ENCODE measurements at places on chromosomes 2 and 18.

DNA sequence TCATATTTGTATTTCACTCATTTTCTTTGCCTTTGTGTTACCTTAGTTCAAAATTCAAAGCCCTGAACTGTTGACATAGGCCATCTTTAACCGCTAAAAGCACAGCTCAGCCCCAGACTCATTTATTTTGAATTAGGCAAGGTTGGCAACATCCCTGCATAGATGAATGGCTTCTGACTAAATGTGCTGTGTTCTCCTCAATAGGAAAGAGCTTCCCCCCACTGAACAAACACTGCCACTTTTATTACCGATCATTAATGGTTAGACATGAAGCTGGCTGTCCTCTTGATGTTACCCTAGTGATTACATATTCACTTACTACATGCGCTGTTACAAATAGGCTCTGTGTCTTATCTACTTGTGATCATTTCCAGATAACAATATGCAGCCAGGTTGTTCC is 170.7 kb downstream of the ADCYAP1 start:
- DNase-seq = no peak

DNA sequence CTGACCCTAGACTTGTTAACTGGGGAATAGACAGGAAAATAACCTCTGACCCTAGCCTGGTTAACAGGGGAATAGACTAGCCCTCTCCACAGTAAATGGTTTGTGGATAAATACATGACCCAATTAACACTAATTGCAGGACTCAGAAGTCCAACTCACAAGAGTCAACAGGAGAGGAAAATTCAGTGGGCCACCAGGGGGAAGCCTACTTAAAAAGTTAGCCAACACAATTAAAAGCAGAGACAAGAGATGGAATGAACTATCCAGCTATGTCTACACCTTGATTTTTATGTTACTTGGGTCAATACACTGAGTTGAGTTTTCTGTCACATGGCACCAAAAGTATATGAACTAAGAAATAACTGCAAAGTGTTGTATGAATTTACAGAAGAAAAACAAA is 158.8 kb upstream of the SLC39A10 start:
- peak; percentile 37 for DNase-seq

GRCh38 chr2:129224022-129224421 is 755.4 kb upstream of the RAB6C start:
- no peak for DNase-seq

DNA sequence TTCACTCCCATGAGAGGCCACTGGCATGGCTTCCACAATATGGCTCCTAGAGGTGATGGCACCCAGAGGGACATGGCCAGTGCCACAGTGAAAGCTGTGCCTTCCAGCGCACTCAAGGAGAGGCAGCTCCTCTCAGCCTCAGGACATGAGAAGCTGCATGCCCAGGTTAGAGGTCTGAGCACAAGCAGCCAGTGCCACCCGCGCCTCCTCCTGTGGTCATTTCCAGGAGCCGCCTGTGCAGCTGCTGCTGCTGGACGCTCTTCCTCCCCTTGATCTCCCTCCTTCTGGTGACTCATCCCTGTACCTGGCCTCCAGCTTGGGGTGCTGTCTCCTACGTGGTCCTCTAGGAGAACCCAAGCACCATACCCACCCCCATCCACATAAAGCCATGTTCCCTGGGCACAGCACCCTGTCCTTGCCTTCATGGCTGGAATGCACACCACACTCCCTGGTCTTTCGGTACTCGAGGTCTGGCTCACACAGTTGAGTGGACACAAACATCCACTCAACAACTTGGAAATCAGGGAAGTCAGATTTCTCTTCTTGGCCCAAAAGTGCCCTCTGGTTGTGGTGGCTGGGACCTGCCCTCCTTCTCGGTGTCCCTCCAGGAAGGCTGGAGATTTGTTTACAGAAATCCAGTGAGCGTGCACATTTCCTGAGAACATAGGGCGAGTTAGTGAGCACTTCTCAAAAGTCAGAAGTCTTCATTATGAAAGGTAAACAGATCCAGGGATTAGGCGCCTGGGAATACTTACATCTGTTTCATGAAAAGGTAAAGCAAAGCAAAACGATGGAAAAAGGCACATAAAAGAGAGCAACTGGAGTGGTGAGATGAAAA is 96.7 kb downstream of the EIPR1 start:
- no peak for DNase-seq

DNA sequence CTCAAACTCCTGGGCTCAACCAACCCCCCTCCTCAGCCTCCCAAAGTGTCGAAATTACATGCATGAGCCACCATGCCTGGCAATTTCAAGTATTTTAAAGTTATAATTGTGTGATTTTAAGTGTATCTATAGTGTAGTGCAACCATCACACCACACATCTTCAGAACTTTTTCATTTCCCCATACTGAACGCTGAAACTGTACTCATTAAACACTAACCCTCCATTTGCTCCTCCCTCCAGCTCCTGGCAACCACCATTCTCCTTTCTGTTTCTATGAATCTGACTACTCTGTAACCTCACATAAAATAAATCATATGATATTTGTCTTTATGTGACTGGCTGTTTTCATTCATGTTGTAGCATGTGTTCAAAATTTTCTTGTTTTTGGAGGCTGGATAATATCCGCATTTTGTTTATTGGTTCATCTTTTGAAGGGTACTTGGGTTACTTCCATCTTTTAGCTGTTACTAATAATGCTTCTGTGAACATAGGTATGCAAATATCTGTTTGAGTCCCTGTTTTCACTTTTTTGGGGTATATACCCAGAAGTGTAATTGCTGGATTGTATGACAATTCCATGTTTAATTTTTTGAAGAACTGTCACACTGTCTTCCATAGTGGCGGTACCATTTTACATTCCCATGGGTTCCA is 188.2 kb downstream of the PLCL1 start:
- no peak for DNase-seq

GRCh38 chr2:133657591-133657990 is 89.3 kb upstream of the NCKAP5 start:
- peak; percentile 94 for DNase-seq

- no peak for DNase-seq
These were observed 48.5 kb downstream of the WDR33 start for GRCh38 chr2:127762441-127762840.

GRCh38 chr2:30300456-30301221 is 69.3 kb downstream of the LBH start:
- peak; percentile 40 for DNase-seq

DNA sequence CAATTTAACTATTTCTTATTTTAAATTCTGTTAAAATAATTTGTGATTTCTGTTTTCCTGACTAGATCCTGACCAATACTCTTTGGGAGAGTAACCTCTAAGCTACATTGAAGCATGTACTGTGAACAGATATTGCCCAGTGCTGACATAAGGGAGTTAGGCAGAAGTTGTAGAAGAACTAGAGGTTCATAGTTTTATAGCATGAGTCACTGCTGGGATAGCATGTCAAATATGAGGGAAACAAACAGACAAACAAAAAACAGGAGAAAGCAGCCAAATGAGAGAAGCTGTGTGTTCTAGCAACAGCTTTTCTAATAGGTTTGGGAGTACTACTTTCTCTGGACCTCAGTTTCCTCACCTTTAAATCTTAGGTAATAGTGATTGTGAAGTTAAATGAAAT is 72.4 kb downstream of the CERS6 start:
- peak; percentile 24 for DNase-seq

- DNase-seq = no peak
These were observed 294.2 kb upstream of the SALL3 start for GRCh38 chr18:78685250-78685979.

DNA sequence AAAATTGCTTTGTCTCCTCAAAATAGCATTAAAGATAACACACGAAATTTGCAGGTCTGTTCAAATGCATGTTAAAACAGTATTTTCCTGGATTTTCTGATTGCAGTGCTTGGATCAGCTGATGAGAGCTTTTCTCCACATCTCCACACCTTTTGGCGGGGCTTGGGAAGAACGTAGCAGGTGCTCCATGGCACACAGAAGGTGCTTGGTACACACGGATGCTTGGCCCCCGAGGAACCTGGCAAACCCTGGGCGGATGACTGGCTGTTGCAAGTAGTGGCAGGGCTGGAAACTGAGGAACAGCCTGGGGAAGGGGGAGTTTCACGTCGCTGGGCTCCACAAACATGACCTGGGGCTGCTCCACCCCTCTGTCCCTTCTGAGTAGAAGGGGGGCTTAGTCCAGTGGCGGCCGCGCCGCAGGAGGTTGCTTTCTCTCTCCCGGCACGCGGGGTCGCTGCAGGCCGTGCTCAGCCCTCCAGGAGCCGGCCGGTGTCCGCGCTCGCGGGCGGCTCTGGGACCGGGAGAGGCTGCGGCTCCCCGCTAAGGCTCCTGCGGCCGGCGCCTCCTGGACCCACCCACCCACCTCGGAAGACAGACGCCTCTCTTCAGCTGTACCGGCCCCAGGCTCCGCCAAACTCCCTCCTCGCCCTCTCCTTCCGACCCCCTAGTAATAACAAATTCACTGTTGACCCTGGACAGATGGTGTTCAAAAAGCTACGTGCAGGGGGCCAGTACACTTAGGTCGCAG is 69.3 kb downstream of the MARCO start:
- peak; percentile 18 for DNase-seq

DNA sequence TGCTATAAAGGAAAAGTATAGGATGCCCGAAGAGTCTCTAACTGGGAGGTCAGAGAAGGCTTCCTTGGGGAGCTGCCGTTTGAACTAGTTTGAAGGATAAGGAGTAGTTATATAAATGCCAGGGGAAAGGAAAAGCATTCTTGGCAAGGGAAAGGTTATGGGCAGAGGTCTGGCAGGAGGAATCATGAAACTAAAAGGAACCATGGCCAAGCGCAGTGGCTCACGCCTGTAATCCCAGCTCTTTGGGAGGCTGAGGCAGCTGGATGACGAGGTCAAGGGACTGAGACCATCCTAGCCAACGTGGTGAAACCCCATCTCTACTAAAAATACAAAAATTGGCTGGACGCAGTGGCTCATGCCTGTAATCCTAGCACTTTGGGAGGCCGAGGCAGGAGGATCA is 100.6 kb upstream of the MSH2 start:
- no peak for DNase-seq

GRCh38 chr18:46266473-46266872 is 162.3 kb downstream of the HAUS1 start:
- DNase-seq = no peak

DNA sequence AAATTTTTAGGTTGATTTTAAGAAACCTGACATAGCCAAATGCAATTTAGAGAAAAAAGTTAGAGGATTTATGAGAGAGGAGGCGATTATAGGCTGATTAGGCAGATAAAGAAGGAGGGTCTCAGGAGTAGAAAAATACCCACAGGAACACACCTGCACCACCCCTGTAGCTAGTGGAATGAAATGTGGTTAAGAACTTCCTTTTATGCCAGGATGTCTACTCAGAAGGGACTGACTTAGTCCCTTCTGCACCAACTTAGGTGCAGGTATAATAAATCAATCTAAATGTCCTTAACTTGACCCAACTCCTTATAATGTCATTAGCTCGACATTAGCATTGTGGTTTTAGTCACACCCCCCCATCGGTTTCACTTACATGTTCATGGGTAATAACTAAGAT is 1274.5 kb upstream of the TMEFF2 start:
- DNase-seq = no peak

DNA sequence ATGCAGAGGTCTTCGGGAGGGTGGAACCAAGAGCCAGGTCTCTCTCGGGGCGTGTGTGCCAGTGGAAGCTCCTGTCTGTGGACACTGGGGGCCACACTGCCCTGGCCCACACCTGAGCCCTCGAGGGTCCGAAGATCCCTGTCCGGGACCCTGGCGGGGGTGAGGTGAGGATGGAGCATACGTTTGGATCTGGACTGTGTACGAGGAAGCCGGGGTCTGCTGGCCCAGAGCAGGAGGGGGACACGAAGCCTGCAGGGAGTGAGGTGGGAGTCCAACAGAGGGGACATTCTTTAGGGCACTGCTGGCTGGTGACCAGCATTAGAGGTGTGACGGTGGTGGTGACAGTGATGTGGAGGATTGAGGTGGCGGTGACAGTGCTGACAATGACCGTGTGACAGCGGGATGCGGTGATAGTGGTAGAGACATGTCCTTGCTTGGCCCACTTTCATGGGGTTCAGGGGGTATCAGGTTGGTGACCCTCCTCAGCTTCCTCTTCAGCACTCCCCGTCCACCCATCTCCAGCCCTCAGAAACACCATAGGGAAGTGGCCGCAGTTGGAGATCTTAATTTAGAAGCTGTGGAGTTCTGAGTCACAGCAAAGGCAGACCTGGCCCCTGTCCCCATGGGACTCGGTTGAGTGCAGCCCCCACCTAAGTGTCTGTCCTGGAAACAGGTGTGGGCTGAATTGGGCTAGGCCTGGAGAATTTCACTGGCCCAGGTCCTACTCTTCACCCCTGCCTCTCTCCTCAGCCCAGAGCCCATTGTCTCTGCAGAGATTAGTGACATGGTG is 252.0 kb downstream of the DYSF start:
- no peak for DNase-seq

- no peak for DNase-seq
These were observed 1546.3 kb downstream of the LRP1B start for GRCh38 chr2:140584471-140584870.

DNA sequence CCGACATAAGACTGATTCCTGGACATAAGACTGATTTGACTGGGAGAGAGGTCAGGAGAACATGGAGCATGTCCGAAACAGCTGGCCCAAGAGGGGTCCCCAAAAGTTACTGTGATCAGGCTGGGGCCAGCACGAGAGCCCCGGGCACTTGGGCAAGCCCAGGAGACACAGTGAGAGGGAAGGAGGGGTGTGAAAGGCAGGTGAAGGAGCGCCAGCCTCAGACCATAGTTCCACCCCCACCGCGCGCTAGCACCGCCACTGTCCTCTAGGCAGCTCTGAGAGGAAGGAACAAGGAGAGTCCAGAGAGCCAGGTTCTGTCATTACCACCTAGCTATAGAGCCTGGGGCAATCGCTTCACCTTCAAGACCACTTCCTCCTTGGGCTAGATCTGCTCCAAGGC is 78.2 kb upstream of the DAPL1 start:
- no peak for DNase-seq

GRCh38 chr18:76727589-76727988 is 94.8 kb upstream of the ZNF236 start:
- DNase-seq = no peak

- no peak for DNase-seq
These were observed 125.9 kb upstream of the NRP2 start for GRCh38 chr2:205556357-205556756.

DNA sequence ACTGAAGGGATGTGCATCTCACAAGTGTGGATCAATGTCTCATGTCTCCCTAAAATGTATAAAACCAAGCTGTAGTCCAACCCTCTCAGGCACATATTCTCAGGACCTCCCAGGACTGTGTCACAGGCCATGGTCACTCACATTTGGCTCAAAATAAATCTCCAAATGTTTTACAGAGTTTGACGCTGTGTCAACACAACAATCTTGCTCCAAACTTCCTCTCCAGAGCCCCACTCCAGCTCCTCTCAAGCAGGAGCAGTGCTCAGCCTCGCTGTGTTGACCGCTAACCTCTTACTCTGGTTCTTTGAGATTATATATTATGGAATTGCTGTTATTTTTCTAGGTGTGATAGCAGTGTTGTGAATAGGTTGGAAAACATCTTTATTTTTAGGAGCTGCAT is 56.2 kb downstream of the CYP27C1 start:
- DNase-seq = no peak

GRCh38 chr2:58057707-58058530 is 11.3 kb downstream of the VRK2 start:
- no peak for DNase-seq
